ENCODE measurements at places on chromosomes 13 and 19. TPM values are rescaled to one million over a fixed set of nuclear protein-coding genes. Genes with fewer than 3 reads are reported as not detected.

The RAP2A gene
- total RNA-seq: 24.8 TPM

DNA sequence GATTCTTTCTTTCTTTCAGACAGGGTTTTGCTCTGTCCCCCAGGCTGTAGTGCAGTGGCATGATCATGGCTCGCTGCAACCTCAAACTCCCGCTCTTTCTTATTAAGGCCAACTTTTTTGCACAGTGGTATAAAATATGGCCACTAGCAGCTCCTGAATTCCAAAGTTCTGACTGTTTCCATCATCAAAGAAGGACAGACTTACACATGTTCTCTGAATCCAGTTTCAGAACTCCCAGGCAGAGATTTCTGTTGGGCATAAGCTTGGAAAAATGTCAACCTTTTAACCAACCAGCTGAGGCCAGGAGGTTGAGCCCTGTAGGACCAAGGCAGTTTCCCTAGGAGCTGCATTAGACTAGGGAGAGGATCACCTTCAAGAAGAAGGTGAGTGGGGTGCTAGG is 184.1 kb downstream of the HS6ST3 start:
- no peak for DNase-seq
- no peaks in the 10 kb centered on the region for H3K4me1 ChIP-seq
- no peaks in the 10 kb centered on the region for H3K36me3 ChIP-seq
- no peak overlapping the region for H3K27ac ChIP-seq

- peaks cover 12% of the 10 kb centered on the region for H3K4me1 ChIP-seq
- no peak overlapping the region for H3K4me3 ChIP-seq
- DNase-seq: no peak
- H3K27ac ChIP-seq: no peak overlapping the region
Measured at GRCh38 chr13:113022745-113023574, 53.9 kb downstream of the MCF2L start.

DNA sequence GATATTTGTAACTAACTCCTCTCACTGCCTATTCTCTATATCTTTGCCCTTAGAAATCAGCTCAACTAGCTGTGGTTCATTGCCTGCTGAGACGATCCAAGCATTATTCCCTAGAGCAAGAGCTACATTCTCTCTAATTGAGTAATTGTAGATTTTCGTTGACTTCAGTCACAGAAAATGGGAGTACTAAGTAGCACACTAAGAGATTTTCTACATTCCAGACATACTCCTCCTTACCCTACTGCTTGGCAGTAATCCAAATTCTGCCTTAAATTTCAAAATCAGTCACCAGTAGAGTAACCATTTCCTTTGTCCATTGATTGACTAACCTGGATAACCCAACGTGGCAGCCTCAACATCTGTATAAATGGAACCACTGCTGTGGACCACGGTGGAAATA is 1786.8 kb downstream of the SLITRK5 start:
- no peak for DNase-seq
- no peak overlapping the region for H3K27ac ChIP-seq
- no peaks in the 10 kb centered on the region for H3K27me3 ChIP-seq
- no peak overlapping the region for H3K4me3 ChIP-seq

DNA sequence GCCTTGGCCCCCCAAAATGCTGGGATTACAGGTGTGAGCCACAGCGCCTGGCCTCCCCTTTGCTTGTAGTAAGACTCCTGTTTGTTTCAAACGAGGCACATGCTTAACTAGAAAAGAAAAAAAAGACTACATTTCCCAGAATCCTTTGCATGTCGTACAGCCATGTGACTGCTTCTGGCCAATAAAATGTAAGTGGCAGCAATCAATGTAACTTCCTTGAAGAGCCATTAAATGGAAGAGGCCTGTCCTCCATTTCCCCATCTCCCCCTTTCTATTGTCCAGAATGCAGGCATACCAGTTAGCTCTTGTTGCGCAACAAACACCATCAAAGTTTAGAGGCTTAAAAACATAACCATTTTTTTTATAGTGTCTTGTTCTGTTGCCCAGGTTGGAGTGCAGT is 10.4 kb upstream of the GPR32 start:
- no peak for DNase-seq
- no peaks in the 10 kb centered on the region for H3K36me3 ChIP-seq
- H3K27me3 ChIP-seq: peaks cover 19% of the 10 kb centered on the region
- no peaks in the 10 kb centered on the region for H3K4me1 ChIP-seq
- no peak overlapping the region for H3K4me3 ChIP-seq

- DNase-seq: no peak
- H3K36me3 ChIP-seq: peaks cover 25% of the 10 kb centered on the region
- H3K4me1 ChIP-seq: peaks cover 24% of the 10 kb centered on the region
Measured at GRCh38 chr19:13781547-13781946, 7.3 kb downstream of the C19orf53 start.

- H3K27me3 ChIP-seq: no peaks in the 10 kb centered on the region
- H3K4me1 ChIP-seq: peaks cover 6% of the 10 kb centered on the region
- H3K4me3 ChIP-seq: no peak overlapping the region
- no peak overlapping the region for H3K27ac ChIP-seq
- H3K36me3 ChIP-seq: no peaks in the 10 kb centered on the region
- DNase-seq: no peak
Measured at GRCh38 chr13:103605546-103606326, 539.5 kb upstream of the SLC10A2 start.

All from activated B cell treated with CpG ODN at 0.5 μM for 24 hours (primary cell).